ENCODE measurements at places on chromosomes 3 and 15. TPM values are rescaled to one million over a fixed set of nuclear protein-coding genes. Genes with fewer than 3 reads are reported as not detected.

The KBTBD12 gene
- total RNA-seq: not detected

The RAD54L2 gene
- total RNA-seq: 13.3 TPM

The IQCF5 gene
- total RNA-seq: not detected

The TRIM59 gene
- 25.3 TPM for total RNA-seq

The SLC28A2 gene
- not detected for total RNA-seq

The MYRIP gene
- total RNA-seq: 4.2 TPM

The CASR gene
- not detected for total RNA-seq

The CYP1A2 gene
- total RNA-seq: not detected

The CD80 gene
- 0.13 TPM for total RNA-seq

The COLQ gene
- total RNA-seq: 0.66 TPM

The SNURF gene
- 53.5 TPM for total RNA-seq

The ACKR2 gene
- total RNA-seq: 0.26 TPM

The UNC13C gene
- total RNA-seq: not detected

The GALNT15 gene
- total RNA-seq: 11.5 TPM

The SPESP1 gene
- total RNA-seq: 2.4 TPM

The LEKR1 gene
- total RNA-seq: 0.26 TPM

The ANKRD34C gene
- not detected for total RNA-seq

The GABRR3 gene
- not detected for total RNA-seq

The FRMD5 gene
- total RNA-seq: 14.2 TPM

The MESP2 gene
- 0.25 TPM for total RNA-seq

The FOXL2 gene
- not detected for total RNA-seq

The TIGIT gene
- 0.13 TPM for total RNA-seq

The IL17RD gene
- total RNA-seq: 0.56 TPM

The IGSF11 gene
- under 0.01 TPM for total RNA-seq

The CMTM8 gene
- 0.53 TPM for total RNA-seq

The CD276 gene
- total RNA-seq: 158 TPM

The KLF15 gene
- 2.9 TPM for total RNA-seq

The C3orf49 gene
- total RNA-seq: not detected

Measured in aortic smooth muscle cell (primary cell).